Adipocyte (in vitro differentiated cells): ENCODE measurements at places on chromosomes 12 and 14.

GRCh38 chr12:131963381-131963780 is 13.6 kb downstream of the EP400 start:
- no peak for DNase-seq

GRCh38 chr12:53750812-53751335 is 905 bp downstream of the CISTR start:
- peak; percentile 37 for DNase-seq

DNA sequence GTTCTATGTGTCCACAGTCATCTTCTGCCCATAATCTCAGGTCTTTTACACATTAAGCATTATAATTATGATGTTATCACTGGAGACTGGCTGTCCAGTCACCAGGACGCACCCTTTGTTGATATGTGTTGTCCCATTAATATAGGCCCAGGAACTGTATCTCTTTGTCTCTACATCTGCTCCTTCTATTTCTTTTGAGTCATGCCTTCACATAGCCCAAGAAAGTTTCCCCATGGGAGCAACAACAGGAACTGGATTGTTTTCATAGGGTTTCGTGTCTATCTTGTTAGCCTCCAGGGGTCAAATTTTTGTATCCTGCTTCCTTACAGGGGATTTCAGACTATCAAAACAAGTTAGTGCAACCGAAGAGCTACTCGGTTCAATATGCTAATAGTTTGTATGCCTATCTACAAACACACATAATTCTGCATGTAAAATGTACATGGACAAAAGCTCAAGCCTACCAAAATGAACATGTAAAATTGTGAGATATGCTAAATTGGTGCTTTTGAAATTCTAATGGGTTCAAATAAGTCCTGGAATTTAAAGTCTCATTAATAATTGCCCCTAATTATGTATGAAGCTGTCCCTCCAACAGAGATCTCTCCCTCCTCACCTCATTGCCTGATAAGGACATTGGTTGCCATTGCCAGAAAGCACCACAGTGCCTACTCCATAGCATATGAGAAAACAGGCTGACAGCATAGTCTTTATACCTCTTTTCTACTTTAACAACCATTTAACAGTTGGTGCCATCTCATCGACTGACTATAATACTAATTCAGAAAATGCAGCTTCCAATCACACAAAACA is 99.8 kb upstream of the DIO2 start:
- peak; percentile 55 for DNase-seq

DNA sequence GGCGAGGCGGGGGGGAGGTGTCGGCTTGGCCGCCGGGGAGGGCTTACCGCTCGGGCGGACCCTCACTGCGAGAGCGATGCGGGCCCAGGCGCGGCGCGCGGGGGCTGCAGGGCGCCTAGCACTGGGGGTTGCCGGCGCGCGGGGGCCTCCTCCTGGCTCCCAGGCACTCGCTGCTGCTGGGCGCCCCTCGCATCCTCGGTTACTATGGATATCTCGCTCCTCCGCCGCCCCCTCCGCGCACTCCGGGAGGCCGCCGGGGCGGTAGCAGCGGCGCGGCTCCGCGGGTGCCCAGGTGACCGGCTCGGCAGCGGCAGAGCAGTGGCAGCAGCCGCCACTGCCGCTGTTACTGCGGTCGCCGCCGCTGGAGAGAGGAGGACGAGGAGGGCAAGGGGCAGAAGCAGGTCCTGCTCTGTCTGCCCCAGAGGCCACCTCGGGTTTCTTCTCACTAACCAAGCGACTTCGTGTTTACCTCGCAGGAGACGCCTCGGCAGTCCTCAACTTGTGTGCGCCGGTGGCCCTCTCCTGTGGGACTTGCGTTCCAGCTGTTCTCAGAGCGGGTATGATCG is 250.1 kb downstream of the APAF1 start:
- peak; percentile 14 for DNase-seq

DNA sequence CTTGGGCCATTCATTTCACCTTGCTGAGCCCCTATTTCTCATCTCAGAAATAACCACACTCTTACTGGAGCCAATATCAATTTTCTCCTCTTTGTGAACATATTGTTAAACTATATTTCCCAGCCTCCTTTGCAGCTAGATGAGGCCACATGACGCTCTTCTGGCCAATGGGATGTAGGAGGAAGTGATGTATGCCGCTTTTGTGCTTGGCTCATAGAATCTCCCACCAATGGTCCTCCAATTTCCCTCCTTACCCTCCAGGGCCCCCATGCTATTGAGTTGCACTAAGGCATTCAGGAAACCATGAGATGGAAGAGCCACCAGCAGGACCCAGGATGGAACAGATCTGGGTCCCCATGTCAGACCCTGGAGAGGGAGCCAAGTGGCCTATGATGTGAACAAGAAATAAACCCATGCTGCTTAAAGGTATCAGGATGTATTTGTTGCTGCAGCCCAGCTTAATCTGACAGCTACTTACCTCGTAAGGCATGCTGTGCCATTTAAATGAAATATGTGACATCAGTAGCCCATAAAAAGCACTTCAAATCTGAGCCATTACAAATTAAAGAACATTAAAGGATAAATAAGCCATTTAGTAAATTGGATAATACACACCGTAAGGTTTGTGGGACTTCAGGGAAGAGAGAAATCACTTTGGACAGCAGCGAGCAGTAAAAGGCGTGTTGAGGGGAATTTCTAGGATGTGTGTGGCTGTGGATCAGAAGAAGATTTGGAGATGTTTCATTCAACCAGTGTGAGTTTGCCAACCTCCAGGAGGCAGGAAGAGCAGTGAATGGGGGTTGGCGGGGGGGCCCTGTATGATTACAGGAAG is 24.4 kb upstream of the BDKRB2 start:
- DNase-seq, result no peak

GRCh38 chr12:9702255-9702654 is 30.6 kb downstream of the CLECL1 start:
- DNase-seq, result no peak

- DNase-seq, result no peak
These were observed 2.5 kb downstream of the RASAL1 start for GRCh38 chr12:113133036-113133435.
